CD4-positive, alpha-beta T cell treated with Interleukin-2 at 100 ng/mL for 4 hours (primary cell): ENCODE measurements at places on chromosomes 6 and 20.

- DNase-seq: peak; percentile 79
These were observed 61.1 kb upstream of the CCN6 start for GRCh38 chr6:111992851-111993250.

DNA sequence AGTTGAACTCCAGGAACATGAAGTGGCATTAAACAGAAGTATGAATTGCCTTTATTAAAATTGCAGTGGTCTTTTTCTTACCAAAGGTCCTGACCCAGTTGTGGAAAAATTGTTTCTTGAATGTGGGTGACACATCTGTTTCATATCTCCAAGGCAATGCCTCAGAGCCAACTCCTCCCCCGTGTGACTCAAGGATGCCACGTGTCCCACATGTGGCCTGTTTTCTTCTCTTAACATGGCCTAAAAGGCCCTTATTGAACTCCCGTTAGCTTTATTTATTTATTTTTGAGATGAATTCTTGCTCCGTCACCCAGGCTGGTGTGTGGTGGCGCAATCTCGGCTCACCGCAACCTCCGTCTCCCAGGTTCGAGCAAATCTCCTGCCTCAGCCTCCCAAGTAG, 128.4 kb upstream of the ESR1 start:
- DNase-seq: no peak

GRCh38 chr20:35166242-35166830, 5.5 kb upstream of the PROCR start:
- DNase-seq: no peak

DNA sequence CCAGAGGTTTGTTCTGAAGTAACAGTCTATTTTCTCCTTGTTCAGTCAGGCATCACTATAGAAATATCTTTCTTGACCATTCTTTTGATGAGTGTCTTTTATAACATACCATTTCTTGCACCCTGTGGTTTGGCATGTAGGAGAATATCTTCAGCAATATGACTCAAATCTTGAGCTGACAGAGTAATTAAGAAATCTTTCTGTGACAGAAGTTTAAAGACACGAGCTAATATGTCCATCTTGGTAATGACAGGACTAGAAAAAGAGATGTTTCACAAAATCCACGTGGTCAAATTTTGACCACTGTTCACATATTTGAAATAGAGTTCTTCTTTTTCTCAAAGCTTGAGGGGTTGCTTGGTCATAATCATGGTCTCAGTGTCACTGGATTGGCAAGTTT, 149.9 kb downstream of the MYB start:
- DNase-seq: no peak

DNA sequence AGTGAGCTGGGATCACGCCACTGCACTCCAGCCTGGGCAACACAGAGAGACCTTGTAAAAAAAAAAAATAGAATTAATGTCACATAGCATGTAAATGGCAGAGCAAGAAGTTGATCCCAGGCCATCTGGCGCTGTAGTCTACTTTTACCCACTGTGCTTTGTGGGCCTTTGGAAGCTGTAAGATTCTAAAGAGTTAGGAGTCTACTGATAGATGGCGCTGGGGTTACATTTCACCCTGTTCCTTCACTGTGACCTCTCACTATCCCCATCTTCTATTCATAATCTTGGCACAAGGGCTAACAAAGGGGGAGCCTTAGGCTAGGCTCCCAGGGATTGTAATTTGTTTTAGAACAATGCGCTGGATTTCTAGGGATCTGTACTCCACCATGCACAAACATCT, 24.4 kb downstream of the SIRPD start:
- peak; percentile 29 for DNase-seq

DNA sequence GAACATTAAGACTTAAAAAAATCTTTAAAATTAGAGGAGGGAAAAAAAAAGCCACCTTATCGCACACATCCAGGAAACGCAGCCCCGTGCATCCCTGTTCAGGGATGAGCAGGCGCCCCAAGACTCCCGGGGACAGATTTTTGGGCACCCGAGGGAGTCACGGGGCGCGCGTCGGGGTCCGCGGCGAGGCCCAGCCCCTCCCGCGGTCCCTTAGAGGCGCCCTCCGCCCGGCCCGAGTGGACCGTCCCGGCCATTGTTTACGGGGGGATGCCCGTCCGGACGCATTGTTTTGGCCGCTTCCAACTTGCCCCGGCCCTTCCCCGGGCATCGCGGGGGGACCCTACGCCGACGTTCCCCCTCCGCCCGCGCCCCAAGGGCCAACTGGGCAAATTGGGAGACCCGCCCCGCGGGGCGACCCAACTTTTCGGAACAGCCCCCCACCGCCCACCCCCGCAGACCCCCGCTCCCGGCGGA, 610 bp downstream of the ZNF217 start:
- DNase-seq: no peak

DNA sequence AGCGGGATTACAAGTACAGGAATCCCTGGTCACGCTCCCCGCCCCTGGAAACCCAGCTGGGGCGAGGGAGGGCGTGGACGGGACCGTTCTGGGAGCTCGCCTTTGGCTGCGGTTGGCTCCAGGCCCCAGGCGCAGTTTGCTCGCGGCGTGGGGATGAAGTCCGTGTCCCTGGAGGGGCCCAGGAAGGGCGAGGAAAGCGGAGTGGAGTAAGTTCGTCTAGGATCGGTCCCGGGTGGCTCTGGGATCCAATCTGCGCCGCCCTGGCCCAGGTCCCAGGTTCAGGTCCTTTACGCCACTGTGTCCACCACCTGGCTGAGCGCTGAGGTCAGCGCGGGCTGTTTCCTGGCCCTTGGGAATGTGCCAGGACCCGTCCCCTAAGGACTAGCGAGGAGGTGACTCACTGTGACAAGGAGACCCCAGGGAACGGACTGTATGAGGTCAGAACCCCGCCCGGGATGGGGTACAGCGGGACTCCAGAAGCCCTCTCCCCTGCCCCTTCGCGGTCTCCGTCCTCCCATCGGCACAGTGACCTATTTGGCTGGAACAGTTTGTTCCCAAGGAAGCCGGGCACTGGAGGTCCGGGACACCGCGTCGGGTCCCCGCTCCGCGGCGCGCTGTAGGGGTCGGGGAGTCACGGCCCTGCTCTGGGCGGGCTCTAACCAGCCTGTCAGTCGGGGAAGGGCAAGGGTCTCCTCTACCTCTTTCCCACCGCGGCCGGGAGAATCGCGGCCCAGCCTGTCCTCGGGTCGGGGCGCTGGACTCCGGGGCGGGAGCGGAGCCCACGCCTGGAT, 724 bp downstream of the CDKN1A start:
- no peak for DNase-seq

DNA sequence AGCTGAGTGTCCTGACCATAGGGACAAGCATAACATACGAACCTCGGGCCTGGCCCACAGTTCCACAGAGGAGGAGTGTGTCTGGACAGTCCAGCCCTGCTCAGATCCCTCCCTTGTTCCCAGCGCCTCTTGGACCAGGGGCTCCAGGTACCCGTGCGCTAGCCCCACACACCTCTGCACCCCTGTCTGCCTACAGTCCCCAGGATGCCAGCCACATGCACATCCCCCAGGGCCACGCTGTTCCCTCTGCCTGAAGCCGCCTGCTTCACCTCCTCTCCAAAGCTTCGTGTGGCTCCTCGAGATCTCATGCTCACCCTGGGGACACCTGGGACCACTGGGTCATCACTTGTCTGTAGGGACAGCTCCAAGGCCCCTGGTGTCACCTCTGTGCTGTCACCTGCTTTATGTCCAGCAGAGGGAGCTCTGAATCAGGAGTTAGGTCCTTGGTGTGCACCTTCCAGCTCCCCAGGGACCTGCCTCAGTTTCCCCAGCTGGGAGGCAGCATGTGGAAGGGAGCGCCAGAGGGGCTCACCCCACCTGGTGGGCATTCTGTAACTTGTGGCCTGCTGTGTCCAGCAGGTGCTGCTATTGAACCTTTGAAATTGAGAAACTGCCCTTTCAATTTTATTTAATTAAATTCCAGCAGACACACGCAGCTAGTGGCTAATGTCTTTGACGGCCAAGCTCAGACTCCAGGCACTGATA, 7.3 kb upstream of the YTHDF1 start:
- peak; percentile 52 for DNase-seq

DNA sequence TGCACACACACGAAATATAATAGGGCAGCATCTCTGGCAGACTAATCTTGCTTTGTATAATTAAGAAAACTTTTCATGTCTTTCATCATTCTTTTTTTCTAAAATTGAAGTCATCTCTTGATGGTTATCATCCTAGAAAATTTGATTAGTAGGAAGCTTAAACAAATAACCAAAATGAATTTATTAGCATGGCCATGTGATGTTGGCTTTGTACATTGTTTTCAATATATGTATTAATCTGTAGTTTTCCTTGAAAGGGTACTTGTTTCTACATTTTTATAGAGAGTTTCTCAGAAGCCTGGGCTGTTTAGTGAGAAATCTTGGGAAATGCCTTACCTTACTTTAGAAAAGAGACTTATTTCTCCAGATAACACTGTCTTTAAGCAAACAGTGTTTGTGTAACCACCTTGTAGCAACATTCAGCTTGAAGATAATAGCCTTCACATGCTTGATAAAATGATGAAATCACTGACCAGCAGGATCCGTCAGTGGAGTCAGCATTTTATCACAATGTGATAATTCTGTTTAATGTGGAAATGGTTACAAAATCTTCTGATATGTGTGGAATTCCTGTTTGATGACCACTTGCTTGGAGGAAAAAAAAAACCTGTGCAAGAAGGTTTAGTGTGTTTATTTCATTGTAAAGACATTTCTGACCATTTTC, 147.8 kb downstream of the MACROD2 start:
- no peak for DNase-seq

DNA sequence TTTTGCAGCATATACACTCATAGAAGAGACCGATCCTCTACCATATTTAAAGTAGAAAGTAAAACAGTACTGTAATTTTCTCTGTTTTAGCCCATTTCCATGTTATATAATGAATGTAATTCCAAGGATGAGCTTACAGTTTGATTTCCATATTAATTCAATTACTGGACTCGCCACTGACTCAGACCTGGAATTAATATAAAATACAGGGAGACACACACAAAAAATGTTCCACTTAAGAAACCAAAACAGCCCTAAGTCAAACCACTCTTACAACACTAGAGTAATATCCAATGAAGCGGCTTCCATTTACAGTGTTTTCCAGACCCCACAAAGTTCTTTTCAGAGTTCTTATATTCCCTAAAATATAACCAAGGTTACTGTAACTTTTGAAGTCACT, 110.6 kb downstream of the BACH2 start:
- no peak for DNase-seq

GRCh38 chr6:136517002-136517401, 33.2 kb downstream of the MAP7 start:
- no peak for DNase-seq

DNA sequence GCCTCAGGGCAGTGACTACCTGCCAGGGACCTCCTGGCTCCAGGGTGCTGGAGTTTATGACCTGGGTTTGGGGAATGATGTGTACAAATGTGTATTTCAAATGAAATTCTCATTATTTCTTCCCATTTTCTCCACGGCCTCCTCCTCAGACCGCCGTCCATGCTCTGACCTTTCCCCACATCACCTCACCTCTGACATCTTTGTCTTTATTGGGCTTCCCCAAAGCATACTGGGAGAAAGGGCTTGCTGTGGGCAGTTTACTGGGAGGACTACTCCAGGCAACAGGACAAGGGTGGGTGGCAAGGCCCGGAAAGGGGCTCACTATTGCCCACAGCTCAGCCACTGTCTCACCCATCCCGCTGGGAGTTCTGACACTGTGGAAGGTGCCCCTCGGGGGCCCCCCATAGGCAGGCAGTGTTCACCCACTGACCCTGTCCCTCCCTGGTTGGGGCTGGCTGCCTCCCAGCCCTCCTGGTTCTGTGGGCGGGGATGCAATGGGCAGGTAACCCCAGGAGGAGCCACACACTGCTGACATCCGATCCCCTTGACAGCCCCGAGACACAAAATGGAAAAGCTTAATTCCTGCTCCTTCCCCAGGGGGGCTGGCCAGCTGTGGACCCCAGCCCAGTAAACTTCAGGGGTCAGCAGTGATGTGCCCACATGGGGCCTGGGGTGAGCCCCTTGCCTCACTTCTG, 39.8 kb upstream of the CST7 start:
- no peak for DNase-seq

DNA sequence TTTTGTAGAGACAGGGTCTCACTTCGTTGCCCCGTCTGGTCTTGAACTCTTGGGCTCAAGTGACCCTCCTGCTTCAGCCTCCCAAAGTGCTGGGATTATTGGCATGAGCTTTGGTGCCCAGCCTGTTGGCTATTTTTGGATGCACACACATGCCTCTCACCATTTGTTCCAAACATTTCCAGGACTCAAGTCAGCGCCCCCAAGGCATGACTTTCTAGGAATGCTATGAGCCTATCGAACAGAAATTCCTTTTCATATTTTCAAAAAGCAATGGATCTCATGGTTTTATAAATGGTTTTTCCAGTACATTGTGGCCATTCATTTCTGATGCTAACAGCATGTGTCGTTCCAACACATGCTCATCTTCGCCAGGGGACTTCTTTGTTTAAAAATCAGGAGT, 119.3 kb upstream of the NAA20 start:
- DNase-seq: no peak

GRCh38 chr6:48078120-48078519, 32.9 kb downstream of the PTCHD4 start:
- DNase-seq: no peak

DNA sequence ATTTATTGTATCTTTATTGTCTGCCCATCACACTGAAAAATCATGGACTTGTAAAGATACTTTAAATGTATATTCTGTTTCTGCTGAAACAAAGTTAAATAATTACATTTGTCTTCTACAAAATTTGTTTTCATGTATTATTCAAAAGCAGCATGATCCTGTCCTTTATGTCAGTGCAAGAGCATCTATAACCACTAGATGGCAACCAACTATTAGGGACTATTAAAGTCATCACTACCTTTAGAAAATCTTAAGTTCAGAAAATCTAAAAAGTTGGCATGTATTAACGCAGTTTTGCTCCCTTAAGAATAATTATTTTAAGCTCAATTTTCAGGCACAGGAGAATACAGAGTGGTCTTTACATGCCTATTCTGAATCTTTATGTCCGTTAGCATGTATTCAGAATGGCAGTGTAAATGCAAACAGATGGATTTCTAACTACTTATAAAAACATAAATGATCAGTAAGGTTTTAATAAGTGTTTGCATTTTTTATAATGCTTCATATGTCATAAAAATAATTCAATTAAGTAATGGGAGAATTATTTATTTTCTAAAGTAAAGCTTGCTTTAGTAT, 17.8 kb downstream of the TMEM30A start:
- DNase-seq: peak; percentile 55

DNA sequence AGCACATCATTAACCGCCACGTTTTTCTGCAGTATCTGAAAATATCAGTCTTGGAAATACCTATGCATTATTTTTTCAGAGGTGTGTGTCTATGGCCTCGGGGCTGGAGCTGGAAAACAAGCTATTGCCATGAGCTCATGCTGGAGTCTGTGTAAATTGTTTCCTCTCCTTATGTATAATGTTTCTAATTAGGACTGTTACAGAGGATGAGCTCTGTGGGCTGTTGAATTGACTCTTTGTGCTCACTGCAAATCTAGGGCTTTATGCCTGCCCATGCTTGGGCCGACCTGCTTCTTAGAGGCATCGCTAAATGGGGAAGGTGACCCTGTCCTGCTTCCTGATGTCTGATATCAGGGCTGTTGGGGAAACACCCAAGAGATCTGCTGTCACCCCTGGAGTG, 80.8 kb upstream of the SLC22A16 start:
- no peak for DNase-seq
